Vagina (tissue), 2 donors: ENCODE measurements at places on chromosomes 16 and 17.

DNA sequence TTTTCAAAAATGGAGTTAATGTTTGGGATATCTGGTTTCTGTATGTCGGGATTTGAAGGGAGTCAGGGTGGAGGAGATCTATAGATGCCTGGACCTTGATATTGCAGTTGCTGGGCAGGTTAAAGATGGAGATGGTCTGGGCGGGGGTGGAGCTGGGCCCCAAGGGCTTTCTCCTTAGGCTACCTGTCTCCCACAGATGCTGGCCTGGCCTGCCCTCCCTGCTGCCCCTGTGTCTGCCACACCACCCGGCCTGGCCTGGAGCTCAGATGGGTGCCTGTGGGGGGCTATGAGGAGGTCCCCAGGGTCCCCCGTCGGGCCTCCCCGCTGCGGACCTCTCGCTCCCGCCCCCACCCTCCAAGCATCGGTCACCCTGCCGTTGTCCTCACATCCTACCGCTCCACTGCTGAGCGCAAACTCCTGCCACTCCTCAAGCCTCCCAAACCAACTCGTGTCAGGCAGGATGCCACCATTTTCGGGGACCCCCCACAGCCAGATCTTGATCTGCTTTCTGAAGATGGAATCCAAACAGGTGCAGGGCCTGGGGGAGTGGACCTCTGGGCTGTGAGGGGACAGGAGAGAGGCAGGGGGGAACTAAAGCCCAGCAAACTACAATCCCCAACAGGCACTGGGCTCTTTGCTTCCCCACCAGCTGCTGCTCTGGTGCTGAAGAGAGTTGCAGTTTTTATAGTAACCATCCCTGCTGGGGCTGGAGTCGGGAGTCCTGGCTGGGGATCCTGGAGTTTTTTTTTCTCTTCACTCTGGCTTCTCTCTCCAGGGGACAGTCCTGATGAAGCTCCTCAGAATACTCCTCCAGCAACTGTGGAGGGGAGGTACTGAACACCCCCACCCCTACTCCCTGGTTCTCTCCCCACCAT lies 2.9 kb downstream of the ARHGEF15 start:
- DNase-seq: no peak
- H3K4me1 ChIP-seq: peaks cover 13% of the 10 kb centered on the region
- peaks cover 5% of the 10 kb centered on the region for H3K27me3 ChIP-seq
- H3K4me3 ChIP-seq: no peak overlapping the region

DNA sequence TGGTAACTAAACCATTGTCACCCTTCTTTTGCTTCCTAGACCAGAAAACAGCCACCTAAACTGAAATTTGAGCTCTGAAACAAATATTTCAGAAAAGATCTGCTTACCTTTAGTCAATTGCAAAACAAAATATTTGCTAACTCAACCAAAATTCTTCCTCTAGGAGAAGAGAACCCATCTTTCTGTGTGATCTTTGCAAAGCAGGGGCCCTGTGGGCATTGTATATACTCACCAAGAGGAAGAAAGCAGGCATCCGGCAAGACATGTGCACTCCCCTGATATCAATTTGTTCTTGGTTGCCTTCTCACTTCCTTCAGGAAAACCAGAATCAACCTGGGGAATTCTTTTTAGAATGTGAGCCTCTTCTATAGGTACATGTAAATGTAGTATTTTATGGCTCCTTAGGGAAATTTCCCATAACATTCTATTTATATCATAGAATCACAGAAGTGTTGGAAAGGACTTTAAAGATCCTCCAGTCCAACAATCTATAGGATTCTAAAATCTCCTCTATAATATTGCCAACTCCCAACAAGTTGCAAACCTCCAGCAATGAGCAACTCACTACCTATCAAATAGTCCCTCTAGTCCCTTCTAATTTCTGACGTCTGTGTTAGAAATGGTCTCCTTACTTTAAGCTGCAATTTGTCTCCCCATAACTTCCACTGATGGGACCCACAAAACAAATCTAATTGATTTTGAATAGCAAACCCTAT lies 966 bp downstream of the SLFN14 start:
- H3K36me3 ChIP-seq: no peaks in the 10 kb centered on the region
- H3K27me3 ChIP-seq: no peaks in the 10 kb centered on the region
- no peak for DNase-seq
- no peak overlapping the region for H3K4me3 ChIP-seq
- H3K4me1 ChIP-seq: no peaks in the 10 kb centered on the region

DNA sequence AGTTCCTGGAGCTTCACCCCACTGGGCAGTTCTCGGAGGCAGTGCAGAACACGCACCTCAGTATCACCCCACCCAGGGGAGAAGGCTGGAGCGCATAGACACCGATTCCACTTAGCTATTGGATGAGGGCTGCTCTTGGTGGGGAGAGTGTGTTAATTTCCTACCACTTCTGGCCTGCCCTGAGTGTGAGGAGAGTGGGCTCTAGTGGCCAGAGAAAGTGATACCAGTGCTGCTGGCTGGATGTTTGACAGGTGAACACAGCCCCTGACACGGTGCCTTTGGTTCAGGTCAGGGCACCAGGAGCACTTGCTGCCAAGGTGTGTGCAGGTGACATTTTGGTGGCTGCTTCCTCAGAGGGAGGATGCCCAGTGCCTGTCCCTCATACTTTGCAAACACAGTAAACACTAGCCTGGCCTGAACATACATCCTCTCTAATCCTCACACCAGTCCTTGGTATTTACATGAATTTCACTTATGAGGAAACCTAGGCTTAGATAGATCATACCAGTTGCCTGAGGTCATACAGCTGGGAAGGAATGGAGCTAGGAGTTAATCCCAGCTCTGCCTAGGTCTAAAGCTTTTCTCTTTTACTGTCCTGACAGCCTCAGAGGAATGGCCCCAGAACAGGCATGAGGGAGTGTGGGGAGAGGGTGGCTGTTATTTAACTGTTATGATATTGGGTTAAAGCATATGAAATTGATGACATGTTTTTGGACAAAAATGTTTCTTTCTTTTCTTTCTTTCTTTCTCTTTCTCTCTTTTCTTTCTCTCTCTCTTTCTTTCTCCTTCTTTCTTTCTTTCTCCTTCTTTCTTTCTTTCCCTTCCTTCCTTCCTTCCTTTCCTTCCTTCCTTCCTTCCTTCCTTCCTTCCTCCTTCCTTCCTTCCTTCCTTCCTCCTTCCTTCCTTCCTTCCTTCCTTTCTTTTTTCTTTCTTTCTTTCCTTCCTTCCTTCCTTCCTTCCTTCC lies 21.0 kb upstream of the ITGAX start:
- H3K4me1 ChIP-seq: peaks cover 8% of the 10 kb centered on the region
- no peaks in the 10 kb centered on the region for H3K27me3 ChIP-seq
- no peak overlapping the region for H3K27ac ChIP-seq
- no peak overlapping the region for H3K4me3 ChIP-seq
- DNase-seq: peak; percentile 65

- no peak overlapping the region for H3K27ac ChIP-seq
- H3K4me1 ChIP-seq: peaks cover 22% of the 10 kb centered on the region
- H3K4me3 ChIP-seq: no peak overlapping the region
- H3K36me3 ChIP-seq: no peaks in the 10 kb centered on the region
- H3K27me3 ChIP-seq: no peaks in the 10 kb centered on the region
These were observed 4.4 kb upstream of the HCRT start for GRCh38 chr17:42189651-42189965.

GRCh38 chr16:3044708-3045107 lies 1.7 kb upstream of the MMP25 start:
- H3K4me1 ChIP-seq: peaks cover 26% of the 10 kb centered on the region
- H3K27me3 ChIP-seq: peaks cover 33% of the 10 kb centered on the region
- H3K27ac ChIP-seq: no peak overlapping the region
- no peak for DNase-seq
- no peak overlapping the region for H3K4me3 ChIP-seq
- H3K36me3 ChIP-seq: no peaks in the 10 kb centered on the region

DNA sequence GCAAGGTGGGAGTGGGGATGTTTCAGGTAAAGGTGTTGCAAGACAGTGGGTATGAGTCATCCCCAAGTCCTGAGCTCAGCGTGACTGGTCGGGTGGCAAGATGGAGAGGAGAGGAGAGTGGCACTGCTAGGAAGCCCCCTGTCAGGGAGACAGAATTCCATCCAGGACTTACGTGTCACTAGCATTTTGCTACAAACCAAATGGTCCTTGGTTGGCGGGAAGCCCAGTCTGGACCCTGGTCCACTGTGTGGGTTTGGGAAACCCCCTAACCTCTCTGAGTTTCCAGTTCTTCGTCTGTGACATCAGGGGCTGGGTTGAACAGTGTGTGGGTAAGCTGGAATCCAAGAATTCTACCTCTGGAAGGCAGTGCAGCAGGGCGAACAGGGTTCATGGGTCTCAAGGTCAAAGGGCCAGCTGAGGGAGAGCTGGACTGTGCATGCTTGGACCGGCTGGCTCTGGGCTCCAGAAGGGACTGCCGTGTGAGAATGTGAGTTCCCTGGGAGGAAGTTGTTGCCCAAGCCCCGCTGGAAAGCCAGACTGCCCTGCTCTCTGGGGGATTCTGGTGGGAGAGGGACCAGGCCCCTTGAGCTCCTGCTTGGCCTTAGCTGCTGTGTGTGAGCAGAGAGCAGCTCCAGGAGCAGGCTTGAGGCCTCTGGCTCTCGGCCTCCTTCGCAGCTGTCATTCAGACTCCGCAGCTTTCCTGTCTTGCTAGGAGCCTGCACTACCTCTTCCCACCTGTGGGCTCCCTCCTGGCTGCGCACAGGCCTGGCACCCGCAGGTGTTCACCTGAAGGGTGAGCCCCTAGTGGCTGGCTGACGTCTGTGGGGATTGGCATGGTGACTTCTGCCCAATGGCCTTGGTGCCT lies 84.6 kb downstream of the NT5M start:
- no peaks in the 10 kb centered on the region for H3K27me3 ChIP-seq
- H3K36me3 ChIP-seq: no peaks in the 10 kb centered on the region
- no peaks in the 10 kb centered on the region for H3K4me1 ChIP-seq
- no peak overlapping the region for H3K4me3 ChIP-seq
- H3K27ac ChIP-seq: no peak overlapping the region

DNA sequence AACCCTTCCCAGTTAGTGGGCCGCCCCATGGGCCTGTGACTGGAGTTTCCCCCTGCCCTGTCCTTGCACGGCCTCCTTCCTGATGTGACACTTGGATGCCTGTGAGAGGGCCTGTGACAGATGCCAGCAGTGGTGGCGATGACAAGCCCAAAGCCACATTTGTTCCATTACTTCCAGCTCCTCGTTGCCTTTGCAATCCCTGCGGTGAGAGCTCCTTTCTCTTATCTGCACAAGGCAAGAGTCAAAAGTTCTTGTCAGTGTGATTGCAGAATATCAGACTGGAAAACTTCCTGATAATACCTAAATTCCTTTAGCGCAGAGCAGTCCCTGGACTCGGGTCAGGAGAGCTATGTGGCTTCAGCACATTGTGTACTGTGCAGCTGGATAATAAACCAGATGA lies 54.4 kb upstream of the ARHGAP44 start:
- H3K27me3 ChIP-seq: no peaks in the 10 kb centered on the region
- DNase-seq: no peak
- H3K27ac ChIP-seq: no peak overlapping the region
- H3K36me3 ChIP-seq: no peaks in the 10 kb centered on the region
- no peak overlapping the region for H3K4me3 ChIP-seq

- no peaks in the 10 kb centered on the region for H3K4me1 ChIP-seq
- H3K27ac ChIP-seq: no peak overlapping the region
- H3K4me3 ChIP-seq: no peak overlapping the region
- H3K36me3 ChIP-seq: no peaks in the 10 kb centered on the region
These were observed 8.3 kb downstream of the SLC35G3 start for GRCh38 chr17:35185849-35186248.

GRCh38 chr16:12531937-12532336 lies 271.8 kb downstream of the CPPED1 start:
- no peaks in the 10 kb centered on the region for H3K27me3 ChIP-seq
- H3K4me3 ChIP-seq: no peak overlapping the region
- no peak for DNase-seq

DNA sequence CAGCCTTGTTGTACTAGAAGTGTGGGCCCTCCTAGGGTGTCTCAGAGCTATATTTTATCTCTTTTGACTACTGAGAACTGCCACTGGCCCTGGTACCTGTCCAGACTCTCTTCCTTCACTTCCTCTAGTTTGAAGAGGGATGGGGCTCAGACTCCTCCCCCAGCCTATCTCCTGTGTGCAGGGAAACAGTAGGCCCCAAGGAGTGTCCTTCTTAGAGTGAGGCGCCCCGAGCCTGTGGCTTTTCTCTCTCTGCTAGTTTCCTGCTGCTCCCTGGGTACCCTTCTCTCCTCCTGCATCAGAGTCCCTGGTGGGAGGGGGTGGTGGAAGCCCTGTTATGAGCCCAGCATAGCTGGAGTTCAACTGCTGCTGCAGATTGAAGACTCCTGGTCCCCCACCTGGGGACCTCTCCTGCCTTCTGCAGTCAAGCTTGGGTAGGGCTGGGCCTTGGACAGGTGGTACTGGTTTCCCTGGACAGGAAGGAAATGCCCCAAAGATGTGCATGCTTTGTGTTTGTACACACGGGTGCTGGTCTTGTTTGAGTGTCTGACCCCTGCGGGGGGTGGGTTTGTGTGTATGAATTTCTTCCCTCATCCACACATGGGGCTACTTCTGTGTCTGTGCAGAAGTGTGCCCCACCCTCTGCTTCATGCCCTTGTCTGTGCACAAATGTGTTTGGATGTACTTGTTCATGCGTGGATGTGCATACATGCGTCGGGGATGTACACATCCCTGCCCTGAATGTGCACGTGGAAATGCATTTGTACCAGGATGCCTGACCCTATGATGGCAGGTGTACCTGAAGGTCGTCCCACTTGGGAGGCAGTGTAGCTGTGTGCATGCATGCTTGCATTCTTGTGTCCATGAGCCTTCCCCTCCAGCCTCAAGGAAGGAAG lies 6.9 kb downstream of the RARA start:
- H3K36me3 ChIP-seq: no peaks in the 10 kb centered on the region
- no peak for DNase-seq
- peak overlapping the region; percentile 80 for H3K4me3 ChIP-seq
- peaks cover 94% of the 10 kb centered on the region for H3K4me1 ChIP-seq

- no peak overlapping the region for H3K4me3 ChIP-seq
- H3K27ac ChIP-seq: no peak overlapping the region
- H3K36me3 ChIP-seq: no peaks in the 10 kb centered on the region
- H3K27me3 ChIP-seq: no peaks in the 10 kb centered on the region
These were observed 173.1 kb upstream of the NLRP1 start for GRCh38 chr17:5757314-5757907.

GRCh38 chr16:89048871-89049422 lies 44.7 kb upstream of the ACSF3 start:
- no peaks in the 10 kb centered on the region for H3K36me3 ChIP-seq
- H3K4me3 ChIP-seq: no peak overlapping the region
- H3K27ac ChIP-seq: no peak overlapping the region
- DNase-seq: no peak
- H3K27me3 ChIP-seq: no peaks in the 10 kb centered on the region
- H3K4me1 ChIP-seq: peaks cover 10% of the 10 kb centered on the region

DNA sequence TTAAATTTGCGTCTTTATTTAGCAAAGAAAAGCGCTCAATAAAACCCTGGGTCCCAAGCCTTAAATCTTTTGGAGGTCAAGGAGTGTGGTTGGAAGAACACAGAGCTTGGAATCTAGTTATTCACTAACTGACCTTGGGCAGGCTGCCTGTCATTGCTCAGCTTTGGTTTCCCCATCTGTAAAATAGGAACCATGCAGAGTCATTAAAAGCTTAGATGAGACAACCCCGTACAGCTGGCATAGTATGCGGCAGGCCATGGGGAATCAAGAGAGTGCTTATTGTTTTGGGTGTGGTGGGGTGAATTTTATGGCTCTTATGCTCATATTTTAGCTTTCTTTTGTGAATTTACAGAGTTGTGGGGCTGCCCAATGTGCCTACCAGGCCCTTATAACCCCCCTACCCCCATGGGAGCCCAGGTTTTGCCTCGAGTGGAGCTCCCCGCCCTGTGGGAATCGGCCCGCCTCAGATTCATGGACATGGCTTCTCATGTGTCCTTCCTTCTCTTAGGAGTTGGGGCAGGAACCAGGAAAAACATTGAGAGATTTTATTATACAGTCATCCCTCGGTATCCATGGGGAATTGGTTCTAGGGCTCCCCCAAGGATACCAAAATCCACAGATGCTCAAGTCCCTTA lies 113.5 kb downstream of the CLEC16A start:
- DNase-seq: no peak
- no peaks in the 10 kb centered on the region for H3K36me3 ChIP-seq
- peaks cover 8% of the 10 kb centered on the region for H3K4me1 ChIP-seq
- H3K27ac ChIP-seq: peak overlapping the region; percentile 47
- no peak overlapping the region for H3K4me3 ChIP-seq
